ENCODE measurements at places on chromosomes 3 and 15. TPM values are rescaled to one million over a fixed set of nuclear protein-coding genes. Genes with fewer than 3 reads are reported as not detected.

Gene TMCO5A
- polyA plus RNA-seq: not detected

Gene SLC38A3
- 0.08 TPM for polyA plus RNA-seq

Gene TRIM71
- not detected for polyA plus RNA-seq

Gene FBXW12
- polyA plus RNA-seq: not detected

Gene GHSR
- polyA plus RNA-seq: 0.24 TPM

Gene LDHAL6B
- not detected for polyA plus RNA-seq

Gene ZNF501
- polyA plus RNA-seq: 0.74 TPM

Data from adrenal gland (tissue), 19 donors.